ENCODE measurements at places on chromosomes 1 and 21.

DNA sequence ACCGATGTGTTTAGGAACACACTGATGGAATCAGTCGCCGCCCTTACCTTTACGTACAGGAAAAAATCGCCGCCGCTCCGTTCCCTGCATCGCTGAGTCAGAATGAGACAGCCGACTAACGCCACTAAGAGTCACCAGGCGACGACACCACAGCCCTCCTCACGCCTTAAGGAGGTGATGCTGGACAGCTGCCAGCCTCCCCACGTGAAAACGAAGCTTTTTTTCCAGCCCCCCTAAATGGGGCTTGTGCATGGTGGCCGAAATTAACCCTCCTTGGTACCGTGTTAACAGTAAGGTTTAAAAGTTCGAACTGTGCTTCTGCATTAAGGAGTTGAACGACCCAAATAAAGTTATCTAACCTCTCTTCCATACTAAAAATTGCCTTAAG lies 511 bp downstream of the DNTTIP2 start:
- DNase-seq, result peak; percentile 51

DNA sequence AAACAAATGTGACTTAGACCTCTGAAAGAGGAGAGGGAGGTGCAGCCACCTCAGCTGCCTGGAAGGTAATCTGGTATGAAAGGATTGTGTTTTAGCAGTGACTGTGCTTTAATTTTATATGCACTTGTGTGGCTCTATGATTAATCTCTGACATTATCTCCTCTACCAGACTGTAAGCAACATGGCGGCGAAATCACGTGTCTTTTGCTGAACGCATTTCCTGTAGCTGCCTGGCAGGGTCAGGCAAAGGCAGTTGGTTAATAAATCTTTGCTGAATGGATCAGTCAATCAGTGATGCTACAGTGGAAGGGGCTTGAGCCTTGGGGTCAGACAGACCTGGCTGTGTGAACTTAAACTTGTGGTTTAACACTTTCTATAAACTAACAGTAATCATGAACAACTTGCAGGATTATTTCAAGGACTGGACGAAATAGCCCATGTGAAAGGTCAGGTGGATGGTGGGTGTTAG lies 96.9 kb downstream of the ADSS2 start:
- no peak for DNase-seq

DNA sequence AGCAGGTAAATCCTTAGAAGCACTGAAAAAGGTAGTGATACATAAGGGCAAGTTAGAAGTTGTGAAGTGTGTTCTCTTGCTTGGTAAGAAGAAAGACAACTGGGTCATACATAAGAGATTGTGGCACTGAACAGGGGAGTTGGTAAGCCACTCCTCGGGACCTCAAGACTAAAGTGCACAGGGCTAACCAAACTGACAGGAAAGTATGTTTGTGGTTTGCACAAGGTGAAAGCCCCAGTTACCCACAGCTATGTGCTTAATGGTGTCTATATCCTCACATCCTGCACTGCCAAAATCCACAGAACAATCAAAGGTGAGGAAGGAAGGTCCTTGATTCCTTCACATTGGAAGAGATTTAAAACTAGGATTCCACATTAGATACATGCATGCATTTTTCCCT lies 276.5 kb downstream of the DNM3 start:
- no peak for DNase-seq

- no peak for DNase-seq
Measured at GRCh38 chr1:29626726-29627125, 390.4 kb downstream of the PTPRU start.

DNA sequence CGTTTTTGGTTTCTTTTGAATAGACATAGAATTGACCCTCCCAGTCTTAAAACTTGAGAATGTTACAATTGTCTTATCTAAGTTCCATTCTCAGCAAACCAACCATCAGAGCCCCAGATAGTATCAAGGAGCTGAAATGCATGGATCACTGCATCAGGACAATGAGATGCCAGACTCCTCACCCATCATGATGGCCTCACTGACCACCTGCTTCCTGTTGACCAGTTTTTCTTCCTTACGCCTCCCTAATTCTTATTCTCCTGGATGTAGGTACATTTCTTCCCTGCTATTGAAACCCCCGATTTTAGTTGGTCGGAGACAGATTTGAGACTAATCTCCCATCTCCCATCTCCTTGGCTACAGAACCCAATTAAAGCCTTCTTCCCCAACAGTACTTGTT lies 17.7 kb downstream of the MATN1 start:
- no peak for DNase-seq

DNA sequence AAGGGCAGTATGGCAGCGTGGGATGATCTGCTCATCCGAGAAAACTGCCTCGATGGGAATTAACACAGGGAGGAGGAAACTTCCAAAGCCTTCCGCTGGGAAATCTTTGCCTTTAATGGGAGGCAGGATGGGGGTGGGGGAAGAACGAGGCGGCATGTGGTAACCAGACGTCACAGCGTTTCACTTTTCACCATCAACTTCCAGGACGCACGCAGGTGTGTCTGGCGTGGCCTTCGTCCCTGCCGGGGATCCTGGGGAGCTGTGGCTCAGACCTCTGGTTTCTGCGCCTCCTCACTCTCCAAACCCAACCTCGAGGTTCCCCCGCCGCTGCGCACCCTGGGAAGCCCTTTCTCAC lies 282 bp downstream of the RSPH1 start:
- no peak for DNase-seq

GRCh38 chr1:207444514-207445217 lies 9.5 kb upstream of the CR2 start:
- no peak for DNase-seq

- DNase-seq, result no peak
Measured at GRCh38 chr21:33039536-33039935, 13.8 kb downstream of the OLIG2 start.

- no peak for DNase-seq
Measured at GRCh38 chr1:112114540-112114939, 125.1 kb upstream of the KCND3 start.

DNA sequence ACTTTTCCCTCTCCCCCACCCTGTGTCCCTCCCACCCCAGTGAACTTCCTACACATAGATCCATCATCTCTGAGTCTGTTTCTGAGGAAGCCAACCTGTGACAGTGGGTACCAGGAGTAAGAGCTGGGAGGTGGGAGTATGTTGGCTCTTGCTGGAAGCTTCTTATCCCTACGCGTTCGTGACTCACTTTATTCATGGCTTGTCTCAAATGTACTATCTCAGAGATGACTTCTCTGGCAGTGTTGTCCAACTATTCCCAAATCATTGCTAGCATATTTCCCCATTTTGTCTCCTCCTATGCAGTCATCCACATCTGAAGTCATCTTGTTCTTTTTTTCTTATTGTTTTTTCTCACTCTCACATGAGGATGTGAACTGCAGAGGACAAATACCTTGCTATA lies 88.0 kb downstream of the HIVEP3 start:
- no peak for DNase-seq

DNA sequence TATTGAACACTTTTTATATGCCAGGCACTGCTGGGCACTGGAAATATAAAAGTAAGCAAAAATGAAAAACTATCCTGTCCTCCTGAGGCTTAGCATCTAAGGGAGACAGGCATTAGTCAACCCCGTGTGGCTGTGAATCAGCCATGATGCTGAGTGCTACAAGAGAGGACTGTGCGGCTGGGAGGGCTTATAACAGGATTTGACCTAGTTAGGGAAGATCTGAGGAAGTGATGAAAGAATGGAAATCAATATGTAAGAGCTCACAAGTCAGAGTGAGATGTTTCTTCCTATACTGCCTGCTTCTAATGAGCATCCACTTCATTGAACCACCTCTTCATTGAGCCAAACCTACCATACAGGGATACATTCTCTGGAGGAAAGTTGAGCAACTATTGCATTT lies 15.1 kb downstream of the TRIM45 start:
- DNase-seq, result no peak

- peak; percentile 67 for DNase-seq
Measured at GRCh38 chr1:203038891-203039608, 12.8 kb downstream of the PPFIA4 start.

DNA sequence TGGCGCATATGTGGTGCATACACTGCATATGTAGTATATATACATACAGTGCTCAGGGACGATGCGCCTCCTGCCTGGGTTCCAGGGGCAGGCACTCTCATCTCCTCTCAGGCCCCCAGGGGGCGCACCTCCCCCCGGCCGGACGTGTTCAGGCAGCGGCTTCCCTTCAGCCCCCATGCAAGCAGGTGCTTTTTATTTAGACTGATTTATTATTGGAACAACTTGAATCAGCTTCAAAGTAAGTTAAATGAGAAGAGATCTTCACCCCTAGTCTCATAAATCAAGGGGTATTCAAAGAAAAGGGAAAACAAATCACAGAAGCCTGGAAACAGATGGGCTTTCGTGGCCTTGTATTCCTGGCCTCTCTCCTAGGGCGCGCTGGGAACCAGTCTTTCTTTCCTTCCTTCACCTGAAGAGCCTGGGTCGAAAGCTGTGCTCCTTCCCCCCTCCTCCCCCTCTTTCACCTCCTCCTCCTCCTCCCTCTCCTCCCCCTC lies 64.6 kb downstream of the UBIAD1 start:
- peak; percentile 73 for DNase-seq

- no peak for DNase-seq
Measured at GRCh38 chr1:201298396-201299381, 15.4 kb downstream of the PKP1 start.

- DNase-seq, result no peak
Measured at GRCh38 chr1:85650645-85651044, 57.6 kb downstream of the ZNHIT6 start.

GRCh38 chr21:43842742-43843141 lies 22.3 kb upstream of the AGPAT3 start:
- no peak for DNase-seq

DNA sequence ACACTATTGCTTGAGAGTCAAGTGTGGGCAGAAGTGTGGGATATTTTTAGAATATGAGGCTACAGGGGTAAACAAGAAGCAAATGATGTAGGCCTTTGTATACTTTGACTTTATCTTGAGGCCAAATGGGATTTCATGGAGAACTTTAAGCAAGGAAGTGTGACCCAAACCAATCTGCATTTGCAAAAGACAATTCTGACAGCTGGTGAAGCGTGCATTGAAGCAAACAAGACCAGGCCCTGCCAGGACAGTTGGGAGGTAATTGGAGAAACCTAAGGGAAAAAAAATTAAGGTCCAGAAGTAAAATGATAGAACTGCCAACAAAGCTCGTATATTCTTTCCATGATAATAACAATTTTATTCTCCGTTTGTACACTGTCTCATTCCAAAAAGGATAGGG lies 168.3 kb downstream of the TM2D1 start:
- no peak for DNase-seq

DNA sequence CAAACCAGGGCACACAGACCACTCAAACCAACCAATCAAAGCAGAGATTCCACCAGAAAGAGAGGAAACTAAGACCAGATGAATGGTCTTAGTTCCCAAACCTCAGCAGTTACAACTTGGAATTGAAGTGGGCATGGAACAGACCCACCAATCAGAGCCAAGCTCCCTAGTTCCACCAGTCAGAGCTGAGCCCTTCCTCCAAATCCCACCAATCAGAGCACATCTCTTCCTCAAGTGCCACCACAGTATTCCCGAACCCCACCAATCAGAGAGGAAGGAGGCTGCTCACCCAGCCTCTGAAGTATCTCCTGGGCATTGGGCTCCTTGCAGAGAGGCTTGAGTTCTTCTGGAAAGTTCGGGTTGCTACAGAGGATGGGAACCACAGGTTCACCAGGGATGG lies 1.4 kb downstream of the GUCA2A start:
- no peak for DNase-seq

GRCh38 chr1:228998179-228998578 lies 262.9 kb downstream of the RHOU start:
- DNase-seq, result no peak

- DNase-seq, result no peak
Measured at GRCh38 chr1:169550294-169550693, 36.0 kb downstream of the F5 start.

- DNase-seq, result no peak
Measured at GRCh38 chr21:22250355-22250754, 1252.1 kb downstream of the NCAM2 start.

DNA sequence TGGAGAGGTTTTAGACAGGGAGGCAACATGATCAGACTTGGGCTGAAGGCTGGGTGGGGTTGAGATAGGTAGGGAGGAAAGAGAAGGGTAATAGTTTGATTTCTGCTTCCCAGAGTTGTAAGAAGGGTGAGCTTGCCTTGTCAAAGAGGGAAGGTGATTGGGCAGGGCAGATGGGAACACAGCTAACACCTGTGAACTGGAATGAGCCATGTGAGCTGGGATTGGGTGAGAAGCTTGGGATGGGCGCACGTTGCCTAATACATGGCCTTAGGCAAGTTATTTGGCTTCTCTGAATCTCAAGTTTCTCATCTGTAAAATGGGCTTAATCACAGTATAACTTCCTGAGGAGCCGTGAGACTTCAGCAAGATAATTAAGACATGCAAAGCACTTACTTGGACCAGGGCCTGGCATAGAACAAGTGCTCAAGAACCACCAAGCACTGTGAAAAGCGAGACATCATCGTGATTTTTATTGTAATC lies 33.8 kb upstream of the ID3 start:
- DNase-seq, result no peak

- DNase-seq, result no peak
Measured at GRCh38 chr1:56525489-56526041, 53.8 kb downstream of the PLPP3 start.

DNA sequence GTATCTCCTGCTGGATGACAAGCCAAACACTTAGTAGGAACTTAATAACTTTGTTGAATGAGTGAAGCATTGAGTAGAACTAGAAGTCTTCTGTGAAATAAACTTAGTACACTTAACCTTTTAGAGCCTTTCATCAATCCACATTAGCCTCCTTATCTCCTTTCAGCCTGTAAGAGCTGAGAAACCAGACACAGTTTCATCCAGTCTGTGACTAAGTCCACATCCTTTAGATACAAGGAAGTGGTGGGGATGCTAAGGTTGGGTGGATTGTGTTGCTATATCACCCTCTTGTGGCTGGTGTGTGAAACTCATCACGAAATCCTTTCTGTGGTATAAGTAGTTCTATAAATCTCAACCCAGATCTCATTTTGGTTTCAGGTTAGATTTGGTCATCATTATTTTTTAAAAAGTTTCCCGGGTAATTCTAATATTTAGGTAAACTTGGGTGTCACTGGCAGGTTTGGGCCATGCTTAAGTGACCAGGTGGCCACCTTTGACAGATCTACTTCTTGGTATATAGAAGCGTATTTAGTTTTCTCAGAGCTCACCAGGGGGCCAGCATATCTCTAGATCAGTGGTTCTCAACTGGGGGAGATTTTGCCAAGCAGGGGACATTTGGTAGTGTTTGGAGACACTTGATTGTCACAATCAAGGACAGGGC lies 27.8 kb upstream of the CD84 start:
- no peak for DNase-seq
